ENCODE measurements at places on chromosomes 4 and X.
A peak's percentile ranks its signal among the peaks of the same experiment; 100 is the strongest.

- DNase-seq, result peak; percentile 64
These were observed 2246.0 kb downstream of the ARAP2 start for GRCh38 chr4:33998291-33998690.

DNA sequence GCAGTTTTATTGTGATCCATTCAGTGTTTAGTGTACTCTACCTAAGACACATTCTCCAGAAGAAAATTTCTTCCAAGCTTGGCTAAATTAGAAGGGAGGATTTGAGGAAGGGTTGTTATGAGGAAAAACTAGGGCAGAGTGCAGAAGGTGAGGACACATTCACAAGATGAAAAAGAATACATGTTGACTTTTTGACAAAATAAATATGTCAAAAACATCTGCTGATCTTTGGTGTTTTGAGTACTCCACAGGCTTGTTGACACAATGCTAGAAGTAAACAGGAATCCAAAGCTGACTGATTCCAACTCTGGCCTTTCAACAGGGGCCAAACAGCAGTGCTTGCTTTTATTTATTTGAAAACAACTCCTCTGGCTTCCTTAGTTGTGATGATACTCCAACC is 125.8 kb upstream of the SLC7A11 start:
- DNase-seq, result peak; percentile 16

GRCh38 chr4:183330841-183331240 is 8.6 kb upstream of the CLDN24 start:
- DNase-seq, result no peak

DNA sequence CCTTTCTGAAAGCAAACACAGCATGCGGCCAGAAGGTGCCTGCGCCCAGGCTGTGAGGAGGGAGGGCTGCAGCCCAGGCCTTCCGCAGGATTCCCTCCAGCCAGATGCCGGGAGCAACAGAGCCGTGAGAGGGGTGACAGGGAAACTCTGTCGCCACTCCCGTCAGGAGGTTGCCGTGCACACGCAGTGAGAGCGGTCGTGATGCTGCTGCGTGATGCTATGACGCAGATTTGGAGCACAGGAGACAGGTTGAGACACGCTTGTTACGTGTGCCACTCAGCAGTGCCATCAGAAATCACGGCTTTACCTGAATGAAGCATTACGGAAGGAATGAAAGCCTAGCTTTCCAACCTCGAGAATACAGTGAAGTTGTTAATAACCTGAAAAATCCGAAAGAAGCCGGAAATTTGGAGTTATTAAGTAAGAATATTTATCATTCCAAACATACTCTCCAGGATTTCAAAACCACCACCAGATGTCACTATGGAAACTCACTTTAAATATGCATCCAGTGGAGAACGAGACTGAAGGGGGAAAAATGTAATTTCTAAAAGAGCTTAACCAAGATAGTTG is 54.4 kb downstream of the FAT1 start:
- no peak for DNase-seq

DNA sequence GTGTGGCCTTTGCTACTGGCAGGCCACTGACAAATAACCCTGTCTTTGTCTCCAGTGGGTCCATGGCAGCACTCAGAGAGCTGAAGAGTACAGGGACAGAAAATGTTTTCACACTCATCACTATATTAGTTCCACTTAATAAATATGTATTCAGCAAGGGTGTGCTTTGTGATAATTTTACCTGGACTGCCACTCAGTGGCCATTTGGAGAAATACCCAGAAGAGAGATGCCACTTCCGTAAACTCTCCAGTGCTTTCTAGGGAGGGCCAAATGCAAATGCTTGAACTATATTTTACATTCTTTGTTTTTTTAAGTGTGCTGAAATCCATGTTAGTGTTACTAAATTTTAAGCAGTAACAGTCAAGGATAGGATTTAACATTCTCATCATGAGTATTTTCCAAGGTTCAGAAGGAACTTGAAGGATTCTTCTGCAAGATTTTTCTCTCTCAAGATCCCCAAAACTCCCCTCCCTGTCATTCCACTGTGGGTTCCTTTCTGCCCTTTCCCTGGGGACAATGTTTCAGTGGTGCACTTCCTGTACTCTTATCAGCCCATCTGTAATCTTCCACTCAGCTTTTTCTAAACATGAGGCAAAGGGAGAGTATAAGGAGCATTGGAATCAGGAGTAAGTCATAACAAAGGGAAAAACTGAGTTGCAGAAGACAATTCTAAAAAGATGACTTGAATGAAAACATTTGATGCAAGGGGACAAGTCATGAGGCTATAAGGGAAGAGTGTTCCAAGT is 46.0 kb downstream of the TFDP3 start:
- no peak for DNase-seq

- peak; percentile 8 for DNase-seq
These were observed 58.2 kb downstream of the WDR17 start for GRCh38 chr4:176123710-176124407.
